ENCODE measurements at places on chromosomes 5 and 9. TPM values are rescaled to one million over a fixed set of nuclear protein-coding genes. Genes with fewer than 3 reads are reported as not detected.

GRCh38 chr5:19240170-19240569, 747.8 kb downstream of the CDH18 start:
- no peaks in the 10 kb centered on the region for H3K27me3 ChIP-seq
- no peaks in the 10 kb centered on the region for H3K36me3 ChIP-seq
- no peak overlapping the region for H3K4me3 ChIP-seq
- H3K4me1 ChIP-seq, result no peaks in the 10 kb centered on the region
- no peak overlapping the region for H3K27ac ChIP-seq
- DNase-seq, result no peak

- no peaks in the 10 kb centered on the region for H3K4me1 ChIP-seq
- no peaks in the 10 kb centered on the region for H3K36me3 ChIP-seq
- no peak for DNase-seq
- H3K27ac ChIP-seq, result no peak overlapping the region
- no peaks in the 10 kb centered on the region for H3K27me3 ChIP-seq
Measured at GRCh38 chr5:26553079-26553478, 485.3 kb downstream of the CDH9 start.

DNA sequence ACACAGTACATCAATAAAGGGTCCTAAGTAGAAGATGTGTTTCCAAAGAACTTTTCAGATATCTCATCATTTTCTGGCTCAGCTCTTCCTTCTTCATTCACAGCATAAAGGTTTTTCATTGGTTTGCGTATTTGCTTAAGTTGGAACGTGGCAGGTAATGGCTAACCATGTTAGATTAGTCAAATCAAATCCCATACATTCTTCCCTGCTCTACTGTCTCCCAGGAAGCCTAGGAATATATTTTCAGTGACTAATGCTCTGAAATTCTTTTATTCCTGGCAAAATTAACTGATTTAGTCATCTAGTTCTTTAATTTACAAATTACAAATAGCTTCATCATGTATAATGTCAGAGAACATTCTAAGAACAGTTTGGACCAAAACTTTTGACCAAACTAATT, 99.6 kb upstream of the TMEM161B start:
- no peak overlapping the region for H3K4me3 ChIP-seq
- no peak for DNase-seq
- no peaks in the 10 kb centered on the region for H3K36me3 ChIP-seq

GRCh38 chr5:175548626-175549311, 70.4 kb downstream of the SFXN1 start:
- no peak overlapping the region for H3K27ac ChIP-seq
- H3K27me3 ChIP-seq, result no peaks in the 10 kb centered on the region
- H3K36me3 ChIP-seq, result no peaks in the 10 kb centered on the region
- no peak for DNase-seq
- no peak overlapping the region for H3K4me3 ChIP-seq

Gene UBQLN1
- total RNA-seq, result 122 TPM

Measured in CD4-positive, alpha-beta memory T cell (primary cell).